ENCODE measurements at places on chromosomes 16 and 17. TPM values are rescaled to one million over a fixed set of nuclear protein-coding genes. Genes with fewer than 3 reads are reported as not detected.

The MYH8 gene
- total RNA-seq, result not detected

The DNAH2 gene
- 0.95 TPM for total RNA-seq

The ANKRD40CL gene
- total RNA-seq, result not detected

The HLF gene
- 14.3 TPM for total RNA-seq

The C16orf89 gene
- total RNA-seq, result 3.8 TPM

The CDYL2 gene
- 8.8 TPM for total RNA-seq

The FZD2 gene
- 2.3 TPM for total RNA-seq

The CX3CL1 gene
- 7.1 TPM for total RNA-seq

The TMEM101 gene
- total RNA-seq, result 24.2 TPM

The METTL22 gene
- 16.7 TPM for total RNA-seq

The TBC1D24 gene
- 11.1 TPM for total RNA-seq

The TM4SF5 gene
- total RNA-seq, result not detected

The NPIPB9 gene
- 18.4 TPM for total RNA-seq

The ZSCAN32 gene
- total RNA-seq, result 12.2 TPM

The GPR179 gene
- not detected for total RNA-seq

The SYNGR3 gene
- not detected for total RNA-seq

The DNAJA2 gene
- total RNA-seq, result 49.0 TPM

The KRTAP9-4 gene
- total RNA-seq, result not detected

The OR4D2 gene
- total RNA-seq, result not detected

The ST6GALNAC2 gene
- 7.8 TPM for total RNA-seq

All from omental fat pad (tissue), 4 donors.